NCI-H510A (cell line): ENCODE measurements at places on chromosomes 5 and 9.
A peak's percentile ranks its signal among the peaks of the same experiment; 100 is the strongest.

DNA sequence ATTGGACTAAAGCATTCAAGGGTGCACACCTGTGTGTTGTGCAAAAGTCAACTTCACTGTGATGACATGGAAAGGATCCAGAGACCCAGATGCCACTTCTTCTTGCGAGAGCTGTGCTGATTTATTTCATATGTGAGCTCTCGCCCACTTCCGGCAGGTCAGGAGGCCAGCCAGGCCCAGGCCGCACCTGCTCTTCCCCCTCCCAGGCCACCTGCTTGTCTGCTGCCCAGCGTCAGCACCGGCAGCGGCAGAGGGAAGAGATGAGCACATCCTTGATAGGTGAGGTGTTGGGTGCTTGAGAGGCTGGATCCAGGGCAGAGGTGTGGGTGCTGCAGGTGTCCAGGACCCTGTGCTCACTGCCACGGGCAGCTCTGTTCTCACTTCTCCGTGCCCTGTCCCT lies 242.9 kb downstream of the FANCC start:
- DNase-seq, result peak; percentile 91

DNA sequence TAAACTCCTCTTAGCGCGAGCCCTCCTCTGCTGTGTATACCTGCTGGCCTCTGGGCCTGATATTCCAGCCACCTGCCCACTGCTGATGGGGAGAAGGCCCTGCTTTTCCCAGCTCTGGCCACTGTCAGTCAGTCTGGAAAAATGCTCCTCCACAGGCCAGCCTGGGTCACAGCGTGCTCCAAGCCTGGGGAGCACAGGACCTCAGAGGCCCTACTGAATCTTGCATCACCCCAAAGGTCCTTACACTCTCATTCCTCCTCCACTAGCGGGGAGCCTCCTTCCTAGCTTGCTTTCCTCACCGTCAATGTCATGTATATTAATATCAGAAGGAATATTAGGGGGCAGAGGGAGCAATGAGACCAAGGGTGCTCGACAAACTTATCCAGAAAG lies 73.7 kb downstream of the SHB start:
- no peak for DNase-seq

DNA sequence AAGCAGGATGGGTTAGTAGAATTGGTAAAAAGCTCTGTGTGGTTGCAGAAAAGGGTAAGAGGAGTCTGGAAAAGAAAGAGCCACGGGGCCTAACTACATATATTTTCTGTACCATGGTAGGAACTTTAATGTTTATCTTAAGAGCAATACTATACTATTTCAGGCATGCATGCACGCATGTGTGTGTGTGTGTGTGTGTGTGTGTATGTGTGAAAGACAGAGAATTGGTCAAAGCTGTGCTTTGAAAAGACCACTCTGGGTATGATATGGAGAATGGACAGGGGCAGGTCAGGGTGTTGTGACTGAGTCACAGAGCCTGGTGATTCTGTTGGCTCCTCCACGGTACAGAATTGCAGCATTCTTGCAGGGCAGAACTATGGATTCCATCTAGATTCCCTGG lies 339.3 kb downstream of the SLIT3 start:
- no peak for DNase-seq

DNA sequence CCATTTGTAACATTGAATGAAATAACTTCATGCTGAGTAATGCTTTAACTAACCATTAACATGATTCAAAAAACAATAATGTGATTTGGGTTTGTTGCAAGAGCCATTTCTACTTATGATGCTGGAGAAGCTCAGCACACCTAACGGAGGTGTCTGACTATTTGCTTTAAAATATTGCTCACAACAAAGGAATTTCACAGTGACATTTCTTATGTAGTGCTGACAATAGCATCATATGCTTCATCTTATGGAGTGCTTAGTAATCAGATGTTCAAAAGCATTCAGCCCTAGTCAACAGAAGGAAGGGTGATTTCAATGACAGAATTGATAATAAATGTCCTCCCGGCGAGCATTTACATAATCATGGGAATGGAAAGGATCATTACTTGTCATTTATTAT lies 1003.3 kb upstream of the COX7C start:
- no peak for DNase-seq

DNA sequence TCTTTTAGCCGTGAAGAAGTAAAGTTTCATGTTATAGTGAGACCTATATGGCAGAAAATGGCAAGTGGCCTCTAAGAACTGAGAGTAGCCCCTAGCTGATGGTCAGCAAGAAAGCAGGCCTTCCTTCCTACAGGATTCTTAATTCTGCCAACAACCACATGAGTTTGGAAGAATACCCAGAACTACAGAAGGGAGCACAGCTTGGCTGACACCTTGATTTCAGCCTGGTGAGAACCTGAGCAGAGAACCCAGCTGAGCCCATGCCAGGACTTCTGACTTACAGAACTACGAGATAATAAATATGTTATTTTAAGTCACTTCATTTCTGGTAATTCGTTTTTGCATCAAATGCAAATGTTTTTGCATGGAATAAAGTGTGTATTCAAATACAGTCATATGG lies 5.9 kb upstream of the FBXL17 start:
- DNase-seq, result no peak
